ENCODE measurements at places on chromosomes 1 and 21.

DNA sequence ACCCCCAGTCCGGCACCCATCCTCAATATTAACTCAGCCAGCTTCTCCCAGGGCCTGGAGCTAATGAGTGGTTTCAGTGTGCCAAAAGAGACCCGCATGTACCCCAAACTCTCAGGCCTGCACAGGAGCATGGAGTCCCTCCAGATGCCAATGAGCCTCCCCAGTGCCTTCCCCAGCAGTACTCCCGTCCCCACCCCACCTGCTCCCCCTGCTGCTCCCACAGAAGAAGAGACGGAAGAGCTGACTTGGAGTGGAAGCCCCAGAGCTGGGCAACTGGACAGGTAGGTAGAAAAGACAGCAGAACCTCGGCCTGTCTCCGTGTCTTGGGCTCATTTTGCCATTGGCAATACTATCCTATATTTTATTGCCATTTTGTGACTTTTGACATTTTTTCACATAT is 45.4 kb upstream of the IPO9 start:
- DNase-seq, result no peak

- DNase-seq, result no peak
Measured at GRCh38 chr1:201676641-201677040, 137.7 kb downstream of the NAV1 start.

DNA sequence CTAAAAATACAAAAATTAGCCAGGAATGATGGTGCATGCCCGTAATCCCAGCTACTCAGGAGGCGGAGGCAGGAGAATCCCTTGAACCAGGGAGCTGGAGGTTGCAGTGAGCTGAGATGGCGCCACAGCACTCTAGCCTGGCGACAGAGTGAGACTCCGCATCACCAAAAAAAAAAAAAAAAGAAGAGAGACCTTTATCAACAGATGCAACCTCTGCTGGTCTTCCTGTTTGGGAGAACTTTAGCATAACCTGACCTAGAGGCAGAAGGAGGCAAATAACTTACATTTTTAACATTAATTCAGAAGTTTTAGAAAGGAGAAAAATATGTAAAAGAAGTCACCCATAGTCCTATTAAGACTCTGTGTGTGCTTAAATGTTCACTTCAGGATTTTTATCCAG is 32.4 kb downstream of the SLAMF1 start:
- DNase-seq, result no peak

- DNase-seq, result no peak
Measured at GRCh38 chr1:12166834-12167492, at the start of gene TNFRSF1B. Gene TNFRSF1B, plus strand, starts transcription at chr1:12166991. Its CDS starts 101 bp downstream, at chr1:12167092.

DNA sequence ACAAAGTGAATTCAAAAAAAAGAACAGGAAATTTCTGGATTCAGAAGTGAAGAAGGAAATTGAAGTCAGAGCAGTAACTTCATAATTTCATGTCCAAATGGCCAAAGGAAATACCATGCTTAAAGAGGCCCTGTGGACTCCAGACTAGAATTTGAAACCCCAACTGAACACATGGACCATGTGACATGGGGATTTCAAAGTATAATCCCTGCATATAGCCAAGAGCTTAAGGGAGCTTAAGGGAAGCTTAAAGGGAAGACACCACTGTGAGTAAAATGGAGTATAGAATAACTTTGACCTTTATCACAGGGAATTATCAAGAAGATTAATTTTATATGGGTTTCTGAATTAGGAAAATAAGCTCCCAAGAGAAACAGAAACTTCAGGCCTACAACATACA is 241.8 kb upstream of the POGK start:
- no peak for DNase-seq

DNA sequence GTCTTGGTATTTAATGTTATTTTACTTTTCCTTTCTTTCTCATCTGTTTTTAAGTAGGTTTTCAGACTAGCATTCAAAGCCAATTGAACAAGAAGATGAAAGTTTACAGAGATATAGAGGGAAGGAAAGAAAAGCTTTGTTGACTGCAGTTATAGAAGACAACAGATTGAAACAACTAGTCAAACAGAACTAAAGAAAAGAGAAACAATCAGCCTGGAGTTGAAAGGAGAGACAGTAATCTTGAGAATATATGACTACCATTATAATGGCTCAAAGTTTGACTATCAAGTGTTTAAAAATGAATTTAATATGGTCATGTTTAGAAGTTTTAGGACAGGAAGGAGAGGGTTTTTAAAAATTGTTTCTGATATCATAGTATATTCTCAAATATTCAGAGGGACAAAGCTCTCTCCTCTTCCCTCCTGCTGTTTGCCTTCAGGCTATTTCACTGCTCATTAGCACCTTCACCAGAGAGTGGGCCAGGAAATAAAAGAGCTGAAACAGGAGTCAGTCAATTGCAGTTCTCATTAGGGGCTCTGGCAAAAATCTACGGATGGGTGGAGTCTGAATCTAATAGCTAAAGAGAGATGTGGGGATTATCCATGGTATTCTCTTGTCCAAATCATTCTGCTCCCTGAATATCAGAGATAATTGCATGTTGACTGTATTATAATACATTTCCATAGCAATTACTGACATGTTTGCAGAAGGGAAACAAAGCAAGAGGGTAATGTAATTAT is 577.8 kb downstream of the BRINP3 start:
- peak; percentile 99 for DNase-seq

- DNase-seq, result no peak
Measured at GRCh38 chr1:195373856-195374255, 1234.4 kb downstream of the KCNT2 start.

DNA sequence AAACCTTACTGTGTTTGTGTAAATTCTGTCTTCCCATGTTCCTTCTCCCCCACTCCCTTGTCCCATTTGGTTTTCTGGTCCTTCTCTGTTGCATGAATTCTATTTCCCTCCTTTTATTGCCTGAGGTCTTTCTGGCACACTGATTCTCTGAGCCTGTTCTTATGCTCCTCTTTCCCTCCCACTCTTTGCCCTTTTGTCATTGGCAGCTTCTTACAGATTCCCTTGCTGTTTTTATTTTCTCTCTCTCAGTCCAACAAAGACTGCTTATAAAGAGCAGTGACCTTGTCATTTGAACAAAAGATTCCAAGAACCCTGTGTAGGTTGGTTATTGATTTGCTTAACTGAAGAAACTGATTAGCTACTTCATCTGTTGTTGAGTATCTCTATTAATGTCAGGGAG is 49.7 kb downstream of the GPR52 start:
- no peak for DNase-seq

- no peak for DNase-seq
Measured at GRCh38 chr1:17874710-17875109, 119.6 kb downstream of the ACTL8 start.

- DNase-seq, result no peak
Measured at GRCh38 chr1:205774198-205775014, 876 bp downstream of the RAB29 start.

DNA sequence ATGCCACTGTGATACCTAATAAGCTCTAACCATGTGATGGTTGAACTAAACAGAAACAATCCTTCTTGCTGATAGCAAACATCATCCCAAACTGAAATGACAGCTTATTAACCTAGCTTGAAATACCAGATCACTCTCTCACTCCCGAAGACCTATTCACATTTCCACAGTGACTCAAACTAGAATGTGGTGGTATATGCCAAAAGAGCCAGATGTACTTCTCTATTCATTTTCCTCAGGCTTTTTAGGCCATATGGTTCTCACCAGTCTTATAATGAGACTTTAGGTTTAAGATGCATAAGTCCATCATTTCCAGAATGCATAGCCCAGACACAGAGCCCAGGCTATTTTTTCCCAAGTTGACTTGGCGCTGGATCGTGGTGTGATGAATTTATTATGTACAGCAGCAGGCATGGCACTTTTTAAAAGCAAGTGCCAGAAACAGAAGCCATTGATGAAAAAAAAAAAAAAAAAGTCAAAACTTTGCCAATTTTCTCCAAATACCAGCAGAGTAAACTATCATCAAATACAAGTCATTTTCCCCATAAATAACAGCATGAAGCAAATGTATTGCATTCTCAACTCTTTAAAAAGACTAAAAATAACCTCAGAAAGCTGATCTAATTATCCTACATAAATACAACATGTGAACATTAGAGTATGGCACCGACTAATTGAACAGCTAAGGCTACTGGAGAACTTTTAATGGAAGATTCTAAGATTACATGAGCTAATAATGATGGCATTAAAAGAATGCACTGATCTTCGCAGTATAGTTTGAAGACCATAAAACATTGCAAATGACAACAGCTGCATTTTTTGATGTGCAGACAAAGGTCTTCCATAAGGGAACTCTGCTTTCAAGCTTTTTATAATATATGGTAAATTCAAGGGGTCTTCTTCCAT is 365.4 kb downstream of the LRRIQ3 start:
- DNase-seq, result no peak

DNA sequence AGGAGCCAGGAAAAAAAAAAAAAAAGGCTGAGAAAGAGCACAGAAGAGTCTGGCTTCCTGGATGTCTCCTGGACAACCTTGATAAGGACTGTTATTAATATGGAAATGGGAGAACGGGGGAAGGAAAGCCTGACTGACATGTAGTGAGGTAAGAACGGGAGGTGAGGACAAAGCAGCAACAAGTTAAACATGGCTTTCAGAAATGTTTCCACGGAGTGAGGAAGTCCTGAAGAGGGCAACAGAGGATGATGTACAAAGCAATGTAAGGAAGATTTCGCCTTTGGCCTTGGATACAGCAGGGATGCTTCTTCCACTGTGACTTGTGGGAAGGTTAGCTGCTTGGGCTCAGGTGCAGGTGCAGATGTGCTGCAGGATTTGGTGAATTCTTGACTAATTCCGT is 11.9 kb upstream of the NIBAN1 start:
- DNase-seq, result peak; percentile 35

- no peak for DNase-seq
Measured at GRCh38 chr1:70038025-70038424, 167.4 kb downstream of the LRRC40 start.

DNA sequence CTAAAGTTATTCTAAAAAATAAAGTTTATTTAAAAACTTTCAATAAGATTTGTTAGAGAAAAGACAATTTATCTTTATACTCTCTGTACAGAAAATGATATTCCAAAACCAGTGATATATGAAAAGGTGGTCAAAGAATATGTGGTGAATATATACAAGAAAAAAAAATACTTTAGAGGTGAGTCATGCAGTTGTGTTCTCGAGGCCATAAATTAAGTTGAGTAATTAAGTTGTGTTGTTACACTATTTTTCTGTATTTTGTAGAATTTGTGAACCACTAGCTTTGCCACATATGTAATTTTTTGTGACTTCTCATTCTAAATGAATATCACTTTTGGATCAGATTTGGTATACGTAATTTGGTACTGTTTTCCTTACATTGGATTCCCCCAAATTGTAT is 23.6 kb upstream of the DUSP10 start:
- DNase-seq, result no peak

DNA sequence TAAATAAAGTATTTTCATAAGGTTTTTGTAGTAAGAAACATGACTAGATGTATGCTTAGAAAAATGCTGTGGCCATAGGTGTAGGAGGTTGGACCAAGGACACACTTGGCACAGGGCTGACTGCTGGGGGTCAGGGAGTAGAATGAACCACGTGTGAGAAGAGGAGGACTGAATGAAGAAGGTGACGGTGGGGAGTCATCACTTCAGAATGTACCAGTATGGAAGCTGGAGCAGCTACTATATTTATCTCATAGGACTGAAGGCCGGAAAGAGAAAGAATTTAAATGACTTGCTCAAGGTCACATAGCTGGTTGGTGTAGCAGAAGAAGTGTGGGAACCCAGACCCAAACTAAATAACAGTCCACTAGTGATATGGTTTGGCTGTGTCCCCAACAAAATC is 79.8 kb upstream of the HAO2 start:
- DNase-seq, result no peak

DNA sequence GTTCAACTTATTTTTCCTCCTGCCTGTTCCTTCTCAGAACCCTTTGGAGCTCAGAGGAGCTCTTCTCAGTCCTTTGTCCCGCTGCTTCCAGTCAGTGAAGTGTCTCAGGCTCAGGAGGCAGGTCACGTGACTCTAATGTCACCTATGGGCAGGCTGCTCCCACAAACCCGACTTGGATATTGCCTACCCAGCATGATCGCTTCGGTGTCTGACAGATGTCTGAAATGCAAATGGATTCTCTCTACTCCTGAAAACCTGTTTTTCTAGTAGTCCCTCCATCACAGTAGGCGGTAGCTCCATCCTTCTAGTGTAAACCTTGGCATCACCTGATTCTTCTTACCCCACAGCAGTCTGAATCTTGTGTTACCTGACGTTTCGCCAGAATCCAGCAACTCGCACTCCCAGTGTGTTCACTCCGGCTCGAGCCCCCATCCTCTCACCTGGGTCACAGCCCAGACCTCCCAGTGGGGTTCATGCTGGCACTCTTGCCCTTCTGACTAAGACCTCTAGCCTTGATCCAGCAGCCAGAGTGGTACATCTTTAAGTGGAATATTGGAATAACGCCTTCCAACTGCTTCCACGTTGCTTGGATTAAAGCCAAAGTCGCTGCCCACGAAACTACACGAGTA is 5.4 kb downstream of the PADI6 start:
- DNase-seq, result no peak

DNA sequence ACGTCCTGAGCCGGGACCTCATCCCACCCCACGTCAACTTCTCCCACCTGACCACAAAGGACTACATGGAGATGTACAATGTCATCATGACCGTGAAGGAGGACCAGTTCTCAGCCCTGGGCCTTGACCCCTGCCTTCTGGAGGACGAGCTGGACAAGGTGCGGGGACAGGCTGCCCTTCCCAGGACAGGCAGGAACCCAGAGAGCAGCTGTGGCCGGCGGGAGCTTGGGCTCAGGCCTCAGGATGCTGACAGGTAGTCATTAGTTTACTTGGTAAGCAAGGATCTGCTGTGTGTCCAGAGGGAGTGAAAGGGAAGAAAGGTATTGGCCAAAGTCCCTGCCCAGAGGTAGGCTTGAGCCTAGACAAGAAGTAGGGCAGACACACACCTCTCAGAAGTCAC is 17.6 kb upstream of the KCNC4 start:
- no peak for DNase-seq

GRCh38 chr1:93542398-93542797 is 94.5 kb downstream of the FNBP1L start:
- DNase-seq, result no peak

DNA sequence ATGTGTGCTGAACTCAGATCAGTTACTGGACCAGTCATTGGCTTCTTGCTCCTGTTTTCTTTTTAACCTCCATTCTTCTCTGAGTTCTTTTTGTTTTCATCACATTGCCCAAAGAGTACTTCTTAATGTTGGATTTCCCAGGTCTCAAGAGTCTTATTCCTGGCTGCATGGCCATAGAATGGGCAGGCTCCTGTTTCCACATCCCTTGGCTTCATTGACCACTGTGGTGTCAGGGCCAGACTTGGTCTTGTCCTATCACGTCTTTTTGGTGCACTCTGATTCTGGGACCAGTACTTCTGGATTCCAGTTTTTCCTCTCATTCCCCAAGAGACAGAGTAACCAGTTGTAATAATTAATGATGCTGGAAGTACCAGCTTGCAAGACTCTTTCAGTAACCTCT is 41.8 kb downstream of the MRPS6 start:
- no peak for DNase-seq

All from NCI-H2081 (cell line).